ENCODE measurements at places on chromosomes 2 and 18. TPM values are rescaled to one million over a fixed set of nuclear protein-coding genes. Genes with fewer than 3 reads are reported as not detected.

Gene CAB39
- 47.3 TPM for total RNA-seq

Gene INO80D
- 5.1 TPM for total RNA-seq

Gene WIPF1
- 7.6 TPM for total RNA-seq

Gene HNMT
- total RNA-seq: 1.7 TPM

Gene EPB41L5
- total RNA-seq: 29.3 TPM

Gene PTMA
- total RNA-seq: 1,067 TPM

Gene COL4A4
- 1.3 TPM for total RNA-seq

Gene NEURL3
- not detected for total RNA-seq

Gene IL36B
- not detected for total RNA-seq
